H9 (cell line): ENCODE measurements at places on chromosomes 13 and 19.

GRCh38 chr19:50877338-50877737, 4.1 kb downstream of the KLK2 start:
- peak; percentile 59 for DNase-seq

GRCh38 chr19:35661995-35662340, 4.3 kb upstream of the UPK1A start:
- DNase-seq = no peak

DNA sequence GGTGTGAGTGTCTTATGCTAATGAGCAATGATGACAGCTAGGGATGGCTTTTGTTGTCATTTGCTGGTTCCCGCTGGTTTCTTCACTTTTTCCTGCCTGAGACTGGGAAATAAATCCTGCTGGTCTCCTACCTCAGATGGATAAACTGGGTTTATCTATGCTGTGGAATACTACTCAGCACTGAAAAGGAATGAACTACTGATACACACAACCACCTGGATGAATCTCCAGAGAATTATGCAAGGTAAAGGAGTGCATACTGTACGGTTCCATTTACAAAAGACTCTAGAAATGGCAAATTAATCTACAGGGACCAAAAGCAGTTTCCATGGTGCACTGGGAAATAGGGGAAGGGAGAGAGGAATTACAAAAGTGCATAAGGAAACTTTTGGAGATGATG, 41.2 kb upstream of the UBE2L5 start:
- no peak for DNase-seq

DNA sequence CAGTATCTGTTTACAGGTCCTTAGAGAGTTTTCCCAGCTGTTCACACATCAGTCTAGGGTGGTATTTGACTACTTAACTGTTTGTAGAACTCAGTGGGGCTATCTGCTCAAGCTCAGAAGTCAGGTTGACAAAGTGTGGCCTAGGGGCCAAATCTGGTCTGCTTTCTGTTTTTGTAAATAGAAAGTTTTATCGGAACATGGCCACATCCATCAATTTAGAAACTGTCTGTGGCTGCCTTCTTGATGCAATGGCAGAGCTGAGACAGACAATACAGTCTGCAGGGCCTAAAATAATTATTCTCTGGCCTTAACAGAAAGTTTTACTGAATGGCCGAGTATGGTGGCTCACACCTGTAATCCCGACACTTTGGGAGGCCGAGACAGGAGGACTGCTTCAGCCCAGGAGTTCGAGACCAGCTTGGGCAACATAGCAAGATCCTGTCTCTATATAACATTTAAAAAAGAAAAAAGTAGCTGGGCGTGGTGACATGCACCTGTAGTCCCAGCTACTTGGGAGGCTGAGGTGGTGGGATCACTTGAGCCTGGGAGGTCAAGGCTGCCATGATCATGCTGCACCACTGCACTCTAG, 2.4 kb downstream of the SMG9 start:
- DNase-seq = no peak

GRCh38 chr19:35525873-35526272, 2.2 kb downstream of the SBSN start:
- DNase-seq = no peak

DNA sequence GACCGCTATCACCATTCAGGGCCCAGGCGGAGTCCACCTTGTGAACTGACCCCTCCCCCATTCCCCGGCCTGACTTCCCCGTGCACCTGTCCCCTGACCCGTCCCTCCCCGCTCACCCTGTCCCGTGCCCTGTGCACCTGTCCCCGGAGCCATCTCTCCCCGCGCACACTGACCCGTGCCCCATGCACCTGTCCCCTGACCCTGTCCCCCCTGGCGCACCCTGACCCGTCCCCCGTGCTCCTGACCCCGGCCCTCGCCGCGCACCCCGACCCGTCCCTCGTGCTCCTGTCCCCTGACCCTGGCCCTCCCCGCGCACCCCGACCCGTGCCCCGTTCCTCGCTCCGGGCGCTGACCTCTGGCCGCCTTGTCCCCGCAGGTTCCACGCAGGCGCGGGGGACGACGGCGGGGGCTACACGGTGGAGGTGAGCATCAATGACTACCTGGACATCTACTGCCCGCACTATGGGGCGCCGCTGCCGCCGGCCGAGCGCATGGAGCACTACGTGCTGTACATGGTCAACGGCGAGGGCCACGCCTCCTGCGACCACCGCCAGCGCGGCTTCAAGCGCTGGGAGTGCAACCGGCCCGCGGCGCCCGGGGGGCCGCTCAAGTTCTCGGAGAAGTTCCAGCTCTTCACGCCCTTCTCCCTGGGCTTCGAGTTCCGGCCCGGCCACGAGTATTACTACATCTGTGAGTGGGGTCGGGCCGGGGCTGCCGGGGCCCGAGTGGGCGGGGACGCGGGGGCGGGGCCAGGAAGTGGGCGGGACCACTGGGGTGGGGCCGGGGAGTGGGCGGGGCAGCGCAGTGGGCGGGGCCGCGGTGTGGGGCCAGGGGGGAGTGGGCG, 9.7 kb downstream of the EFNA2 start:
- DNase-seq = peak; percentile 64

DNA sequence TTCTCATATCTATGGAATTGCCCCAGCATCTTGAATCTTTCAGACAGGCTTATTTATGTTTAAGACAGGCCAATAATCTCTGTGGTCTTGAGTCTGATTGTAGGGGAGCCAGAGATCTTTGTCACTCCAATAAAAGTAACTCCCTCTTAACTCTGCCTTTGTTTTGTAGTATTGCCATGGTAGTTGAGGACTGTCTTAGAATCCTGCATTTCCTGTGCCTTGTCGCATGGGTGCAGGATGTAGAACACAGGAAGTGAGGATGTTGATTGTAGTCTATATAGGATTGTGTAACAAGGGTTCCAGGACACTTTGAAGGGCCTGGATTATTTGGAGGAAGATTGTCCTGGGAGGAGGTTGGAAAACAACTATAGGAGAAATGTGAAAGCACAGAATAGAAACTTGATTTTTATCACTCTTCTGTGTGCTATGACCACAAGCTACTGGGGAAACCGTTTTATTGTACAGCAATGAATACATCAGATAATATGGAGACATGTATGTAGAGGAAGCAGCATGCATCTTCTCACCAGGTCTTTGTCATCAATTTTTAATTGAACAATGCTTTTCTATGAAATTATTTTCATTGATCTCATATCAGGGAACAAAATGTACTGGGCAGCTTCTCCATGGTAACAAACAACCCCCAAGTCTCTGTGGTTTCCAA, 411.7 kb downstream of the FGF9 start:
- DNase-seq = no peak

- DNase-seq = no peak
Measured at GRCh38 chr13:103168901-103169508, 102.8 kb upstream of the SLC10A2 start.

- no peak for DNase-seq
Measured at GRCh38 chr19:15864824-15865223, 33.0 kb downstream of the CYP4F2 start.

DNA sequence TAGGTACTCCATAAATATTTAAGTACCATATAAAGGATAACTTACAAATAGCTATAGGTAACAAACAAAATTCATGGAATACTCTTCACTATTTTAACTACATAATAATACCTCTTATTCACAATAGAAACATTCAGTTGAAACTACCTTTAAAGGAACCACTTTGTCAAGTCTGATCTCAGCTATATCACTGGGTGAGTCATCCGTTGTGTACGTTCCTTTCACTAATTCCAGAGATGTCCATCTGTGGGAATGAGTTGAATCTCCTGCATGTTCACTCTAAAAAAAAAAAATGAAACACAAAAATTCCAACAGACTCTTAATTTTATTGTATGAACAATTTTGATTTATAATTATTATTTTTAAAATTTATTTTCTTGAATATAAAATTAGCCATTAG, 149.4 kb upstream of the FBXL3 start:
- DNase-seq = no peak

GRCh38 chr19:13622766-13623715, 116.8 kb upstream of the CACNA1A start:
- no peak for DNase-seq

DNA sequence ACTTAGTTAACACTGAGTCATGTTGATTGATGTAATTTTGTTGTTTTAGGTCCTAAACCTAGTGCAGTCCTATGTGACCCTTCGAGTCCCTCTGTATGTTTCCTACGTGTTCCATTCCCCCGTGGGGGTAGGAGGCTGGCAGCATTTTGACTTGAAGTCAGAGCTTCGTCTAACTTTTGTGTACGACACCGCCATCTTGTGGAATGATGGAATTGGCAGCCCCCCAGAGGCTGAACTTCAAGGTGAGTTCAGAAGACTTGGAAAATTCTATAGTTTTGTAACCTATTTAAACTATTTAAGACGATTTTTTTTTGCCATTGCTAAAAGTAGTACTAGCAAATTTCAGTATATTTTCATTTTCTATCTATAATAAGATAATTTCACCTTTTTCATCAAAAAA, 117.9 kb downstream of the STOML3 start:
- peak; percentile 67 for DNase-seq

- DNase-seq = no peak
Measured at GRCh38 chr19:18493440-18494266, 28.2 kb downstream of the ELL start.

DNA sequence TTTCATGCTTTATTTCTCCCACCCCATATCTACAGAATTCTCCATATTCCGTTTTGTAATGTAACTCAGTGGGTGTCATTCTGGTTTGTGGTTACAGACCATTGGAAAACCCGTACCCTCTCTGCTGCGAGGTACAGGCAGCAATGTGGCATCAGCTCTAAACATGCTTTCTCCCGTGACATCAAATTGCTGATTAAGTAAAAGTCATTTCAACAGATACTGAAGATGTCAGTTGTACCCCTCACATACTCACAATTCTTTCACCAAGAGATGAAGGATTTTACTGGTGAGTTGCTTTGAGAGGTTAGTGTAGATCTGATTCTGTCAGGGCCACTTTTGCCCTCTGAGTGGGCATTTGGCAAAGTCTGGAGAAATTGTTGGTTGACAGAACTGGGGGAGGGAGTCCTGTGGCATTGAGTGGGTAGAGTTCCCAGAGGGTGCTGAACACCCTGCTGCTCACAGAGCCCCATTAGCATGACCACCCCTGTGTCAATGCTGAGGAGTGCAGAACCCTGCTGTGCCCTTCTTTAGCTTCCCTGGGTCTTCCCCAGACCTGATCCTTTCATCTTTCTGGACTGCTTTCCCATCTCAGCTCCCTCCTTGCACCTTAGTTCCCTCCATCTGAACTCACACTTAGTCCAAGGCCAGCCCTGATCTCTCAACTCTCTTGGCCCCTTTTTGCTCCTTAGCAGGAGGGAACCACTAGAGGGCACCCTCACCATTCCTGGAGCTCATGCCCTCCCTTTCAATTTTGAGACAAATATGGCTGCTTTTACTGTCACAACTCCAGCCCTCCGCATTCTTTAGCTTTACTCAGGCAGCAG, 39.9 kb upstream of the CEACAM8 start:
- no peak for DNase-seq

DNA sequence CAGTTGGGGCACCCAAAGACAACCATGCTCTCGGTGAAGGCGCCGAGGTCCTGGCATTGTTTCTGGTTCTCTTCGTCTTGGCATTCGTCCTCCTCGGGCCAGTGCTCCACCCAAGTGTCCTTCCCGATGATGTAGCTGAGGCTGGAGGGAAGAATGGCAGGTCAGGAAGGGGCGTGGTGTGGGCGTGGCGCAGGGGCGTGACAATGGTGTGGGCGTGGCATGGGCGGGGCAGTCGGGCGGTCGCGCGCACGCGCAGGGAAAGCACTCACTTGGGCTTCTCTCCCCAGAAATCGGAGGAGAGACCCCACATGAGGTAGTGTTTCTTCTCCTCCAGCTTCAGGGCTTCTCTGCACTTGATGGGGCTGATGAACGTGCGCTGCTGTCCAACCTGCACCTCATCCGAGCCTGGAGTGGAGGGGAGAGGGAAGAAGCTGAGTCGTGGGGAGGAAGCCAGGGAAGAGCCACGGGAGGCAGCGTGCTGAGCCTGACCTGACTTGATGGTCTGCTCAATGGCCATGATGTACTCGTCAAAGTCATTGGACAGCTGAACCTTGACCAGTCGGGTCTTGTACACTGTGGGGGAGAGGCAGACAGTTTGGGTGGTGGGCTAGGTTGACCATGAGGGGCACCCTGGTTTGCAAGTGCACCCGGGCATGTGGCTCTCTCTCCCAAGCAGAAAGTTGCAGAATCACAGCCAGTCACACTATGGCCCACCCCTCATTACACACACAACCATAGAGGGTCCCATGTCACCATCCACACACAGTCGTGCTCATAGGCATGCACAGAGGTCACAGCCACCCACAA, 8.1 kb upstream of the TNFSF14 start:
- peak; percentile 88 for DNase-seq

DNA sequence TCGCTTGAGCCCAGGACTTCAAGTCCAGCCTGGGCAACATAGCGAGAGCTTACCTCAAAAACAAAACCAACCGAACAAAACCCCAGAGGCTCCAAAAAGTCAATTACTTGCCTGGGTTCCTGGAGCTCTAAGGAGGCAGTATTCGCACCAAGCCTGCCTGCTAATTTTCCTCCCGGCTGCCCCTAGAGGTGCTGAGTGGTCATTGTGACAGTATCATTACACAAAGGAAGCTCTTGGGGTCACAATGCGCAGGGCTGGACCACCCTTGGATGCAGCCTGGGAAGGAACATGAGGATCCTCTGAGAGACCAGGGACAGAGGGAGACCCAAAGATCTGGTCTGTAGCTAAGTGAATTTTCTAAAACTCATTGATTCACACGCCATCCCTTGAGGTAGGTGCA, 8.5 kb upstream of the PEX11G start:
- DNase-seq = peak; percentile 60

- DNase-seq = no peak
Measured at GRCh38 chr13:111873676-111874178, 193.2 kb upstream of the SOX1 start.

GRCh38 chr13:99227331-99227900, 26.8 kb downstream of the UBAC2 start:
- DNase-seq = no peak

- no peak for DNase-seq
Measured at GRCh38 chr13:42272804-42273175, 838 bp downstream of the AKAP11 start.

- no peak for DNase-seq
Measured at GRCh38 chr19:38255383-38256014, 675 bp downstream of the PPP1R14A start.

- no peak for DNase-seq
Measured at GRCh38 chr19:19356901-19357566, 36.4 kb downstream of the MAU2 start.
